ENCODE measurements at places on chromosomes 2 and 18.
A peak's percentile ranks its signal among the peaks of the same experiment; 100 is the strongest.

- no peak for DNase-seq
Observed at GRCh38 chr18:55001394-55002024, 42.2 kb upstream of the CCDC68 start.

- no peak for DNase-seq
Observed at GRCh38 chr2:75466708-75467311, 93.9 kb downstream of the EVA1A start.

DNA sequence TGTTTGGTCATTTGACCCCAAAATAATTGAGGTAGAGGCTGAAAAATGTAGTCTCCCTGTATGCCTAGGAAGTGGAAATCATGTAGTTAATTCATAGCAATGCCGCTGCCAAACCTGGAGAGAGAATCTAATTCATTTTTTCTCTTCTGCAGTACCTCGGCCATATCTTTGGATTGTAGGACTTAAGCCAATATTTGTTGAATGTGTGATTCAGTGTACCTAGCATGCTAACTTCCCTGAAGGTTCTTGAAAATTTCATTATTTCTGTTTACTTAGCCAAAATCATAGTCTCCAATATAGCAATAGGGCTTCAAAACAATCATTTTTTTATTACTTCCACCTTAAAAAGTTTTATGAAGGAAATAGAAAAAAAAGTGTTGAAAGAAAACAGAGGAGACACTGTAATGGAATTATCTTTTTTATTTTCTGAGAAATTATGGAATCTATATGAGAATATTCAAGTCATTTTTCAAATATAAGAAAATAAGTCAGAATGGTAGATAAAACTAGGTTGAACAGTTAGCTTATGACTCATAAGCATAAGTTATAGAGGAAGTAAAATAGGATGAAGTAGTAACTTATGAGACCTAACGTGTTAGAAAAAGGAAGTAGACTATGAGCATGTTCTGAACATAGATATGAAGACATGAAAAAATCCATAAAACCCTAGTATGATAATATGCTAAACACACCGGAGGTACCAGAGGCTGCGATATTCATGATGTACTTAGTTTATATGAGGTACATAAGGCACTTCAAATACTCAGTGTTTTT is 35.2 kb upstream of the CDH19 start:
- no peak for DNase-seq

DNA sequence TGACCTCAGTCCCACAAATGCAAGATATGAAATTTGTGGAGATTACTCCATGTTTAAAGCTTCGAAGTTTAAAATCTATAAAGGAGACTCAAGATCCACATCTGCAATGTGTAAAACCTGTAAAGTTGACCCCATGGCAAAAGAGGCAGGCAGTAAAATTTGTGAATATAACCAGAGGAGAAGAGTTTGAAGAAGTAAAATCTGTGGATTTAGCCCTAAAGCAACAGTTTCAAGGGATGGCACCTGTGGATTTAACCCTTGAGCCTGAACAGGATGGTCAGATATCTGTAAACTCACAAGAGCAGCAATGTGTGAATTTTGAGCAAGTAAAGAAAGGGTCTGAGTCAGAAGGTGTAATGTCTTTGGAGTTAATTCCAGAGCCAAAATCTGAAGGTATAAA is 11.2 kb upstream of the ZNF512 start:
- no peak for DNase-seq

- no peak for DNase-seq
Observed at GRCh38 chr2:189862751-189863150, 78.5 kb downstream of the PMS1 start.

- no peak for DNase-seq
Observed at GRCh38 chr2:136004965-136005364, 19.5 kb upstream of the DARS1 start.

DNA sequence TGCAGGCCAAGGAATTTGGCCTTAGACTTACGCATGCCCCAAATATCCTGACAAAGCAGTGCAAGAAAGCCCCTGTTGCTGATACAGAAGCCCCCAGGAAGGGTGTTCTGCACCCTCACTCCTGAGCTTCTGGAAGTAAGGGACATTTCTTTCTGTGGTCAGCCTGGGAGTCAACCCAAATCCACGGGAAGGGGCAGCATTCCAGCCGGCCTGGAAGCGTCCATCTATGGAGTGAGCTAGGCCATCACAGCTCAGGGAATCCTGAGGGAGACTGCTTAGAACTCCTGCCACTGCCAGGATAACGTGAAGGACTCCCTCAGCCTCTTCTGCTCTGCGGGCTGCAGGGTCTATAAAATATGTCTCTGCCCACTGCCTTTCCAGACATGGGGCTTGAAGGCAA is 173.9 kb downstream of the ANAPC1 start:
- DNase-seq = no peak

- DNase-seq = peak; percentile 66
Observed at GRCh38 chr18:13464432-13465123, 246.0 kb downstream of the LDLRAD4 start.

DNA sequence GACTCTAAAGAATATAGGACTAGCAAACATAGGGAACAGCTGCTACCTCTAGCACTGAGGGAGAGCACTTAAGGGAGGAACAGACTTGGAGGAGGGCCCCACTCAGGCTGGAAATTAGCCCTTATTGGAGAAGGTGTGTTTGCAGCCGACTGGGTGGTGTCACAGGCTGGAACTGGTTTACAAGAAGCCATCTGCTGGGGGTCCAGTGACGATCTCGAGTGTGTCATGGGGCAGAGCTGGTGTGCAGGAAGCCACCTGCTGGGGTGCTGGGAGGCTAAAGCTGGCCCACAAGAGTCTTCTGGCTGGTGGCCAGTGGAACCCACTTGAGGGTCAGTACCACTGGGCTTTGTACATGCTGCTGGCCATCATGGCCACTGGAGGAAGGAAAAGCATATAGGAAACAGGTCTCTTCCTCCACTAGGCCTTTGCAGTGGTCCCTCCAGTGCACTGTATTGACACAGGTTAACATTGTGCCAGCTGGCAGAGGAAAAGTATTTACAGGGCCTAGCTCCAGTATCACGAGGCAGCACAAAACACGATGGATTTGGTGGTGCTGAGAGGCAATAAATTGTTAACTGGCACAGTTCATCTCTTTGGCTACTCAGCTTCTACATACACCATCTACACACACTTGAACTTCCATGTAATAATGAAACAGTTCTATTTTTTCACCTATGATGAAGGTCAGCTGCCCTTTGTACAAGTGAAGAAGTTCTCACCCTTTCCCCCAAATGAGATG is 43.6 kb downstream of the MAP3K20 start:
- DNase-seq = no peak

DNA sequence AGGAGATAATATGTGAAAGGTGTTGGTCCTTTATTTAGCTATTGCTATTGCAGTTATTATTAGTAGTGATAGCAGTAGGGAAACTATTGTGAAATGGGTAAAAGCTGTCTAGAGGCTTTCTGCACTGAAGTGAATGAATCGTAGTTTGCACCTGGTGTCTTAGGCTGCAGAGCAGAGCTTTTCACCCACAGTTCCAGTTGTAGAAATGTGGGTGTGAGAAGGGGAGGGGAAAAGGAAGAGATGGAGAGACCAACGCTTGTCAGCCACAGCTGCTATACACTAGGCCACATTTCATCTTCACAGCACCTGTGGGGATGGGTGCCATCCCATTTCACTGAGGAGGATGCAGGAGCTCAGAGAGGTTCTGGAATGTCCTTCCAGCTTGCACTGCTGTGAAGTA is 50.0 kb downstream of the TRPM8 start:
- no peak for DNase-seq

- no peak for DNase-seq
Observed at GRCh38 chr18:23240609-23240930, 105.3 kb downstream of the CABLES1 start.

- no peak for DNase-seq
Observed at GRCh38 chr2:226366920-226367319, 432.7 kb downstream of the IRS1 start.

GRCh38 chr2:34188464-34189303 is 589.6 kb upstream of the FAM98A start:
- DNase-seq = no peak

- DNase-seq = no peak
Observed at GRCh38 chr2:7866825-7867224, 815.0 kb upstream of the ID2 start.

GRCh38 chr2:79393806-79394484 is 118.9 kb upstream of the CTNNA2 start:
- DNase-seq = no peak

DNA sequence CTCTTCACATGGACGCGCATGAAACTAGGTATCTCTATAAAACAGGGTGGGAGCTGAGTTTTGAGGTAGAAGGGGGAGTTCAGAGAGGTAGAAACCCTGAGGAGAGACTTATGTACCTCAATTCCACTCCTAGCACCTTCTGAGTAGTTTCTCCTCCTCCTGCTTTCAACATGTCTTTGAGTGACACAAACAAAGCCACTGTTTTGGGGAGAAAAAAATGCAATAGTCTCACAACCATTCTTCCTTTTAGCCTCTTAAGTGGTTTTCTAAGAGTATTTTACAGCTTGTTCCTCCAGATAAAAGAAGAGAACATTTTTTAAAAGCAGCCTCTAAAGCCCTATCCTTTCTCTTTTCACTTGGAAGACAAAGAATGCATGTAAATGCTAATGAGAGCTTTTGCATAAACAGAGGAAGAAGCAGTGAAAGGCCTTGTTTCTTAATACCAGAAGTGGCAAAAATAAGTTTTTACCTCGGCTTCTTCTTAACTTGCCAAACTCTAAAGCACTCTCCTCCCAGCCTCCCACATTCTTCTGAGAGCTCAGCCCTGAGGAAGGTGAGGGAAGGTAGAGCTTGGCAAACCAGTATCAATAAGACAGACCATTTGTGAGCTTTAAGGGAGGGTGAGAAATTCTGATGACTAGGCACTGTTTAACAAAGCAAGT is 1304.4 kb upstream of the ACVR2A start:
- no peak for DNase-seq

DNA sequence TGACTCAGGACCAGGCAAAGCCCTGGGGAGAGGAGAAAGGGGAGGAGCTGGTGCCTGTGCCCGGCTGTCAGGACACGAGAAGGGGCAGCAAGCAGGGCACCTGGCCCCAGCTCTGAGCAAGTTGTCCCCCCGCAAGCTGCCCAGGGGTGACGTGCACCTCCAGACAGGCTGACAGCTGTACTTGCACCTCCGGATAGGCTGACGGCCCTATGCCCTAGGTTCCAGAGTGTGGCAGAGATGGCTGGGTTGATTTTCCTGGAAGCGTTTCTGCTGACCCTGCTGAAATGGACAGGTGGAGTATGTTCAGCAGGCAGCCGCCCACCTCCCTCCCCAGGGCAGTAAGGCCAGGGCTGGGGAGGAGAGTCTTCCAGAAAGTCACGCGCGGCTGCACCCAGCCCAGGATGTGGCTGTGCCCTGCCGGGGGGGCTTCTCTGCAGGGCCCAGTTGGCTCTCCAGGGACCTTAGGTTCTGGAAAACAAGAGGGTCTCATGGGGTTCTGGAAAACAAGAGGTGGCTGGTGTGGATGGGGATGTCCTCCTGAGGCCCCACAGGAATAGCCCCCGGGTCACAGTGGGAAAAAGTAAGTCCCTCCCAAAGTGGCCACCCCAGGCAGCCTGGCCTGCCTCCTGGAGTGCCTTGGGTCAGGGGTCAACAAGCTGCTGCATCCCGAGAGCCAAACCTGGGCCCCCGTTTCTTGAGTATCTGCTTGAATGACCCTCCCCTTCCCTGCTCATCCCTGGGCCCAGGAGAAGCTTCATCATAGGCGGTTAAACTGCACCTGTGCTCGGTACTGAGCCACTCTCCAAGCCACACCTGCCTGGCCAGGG is 71.4 kb upstream of the OTOS start:
- DNase-seq = no peak

DNA sequence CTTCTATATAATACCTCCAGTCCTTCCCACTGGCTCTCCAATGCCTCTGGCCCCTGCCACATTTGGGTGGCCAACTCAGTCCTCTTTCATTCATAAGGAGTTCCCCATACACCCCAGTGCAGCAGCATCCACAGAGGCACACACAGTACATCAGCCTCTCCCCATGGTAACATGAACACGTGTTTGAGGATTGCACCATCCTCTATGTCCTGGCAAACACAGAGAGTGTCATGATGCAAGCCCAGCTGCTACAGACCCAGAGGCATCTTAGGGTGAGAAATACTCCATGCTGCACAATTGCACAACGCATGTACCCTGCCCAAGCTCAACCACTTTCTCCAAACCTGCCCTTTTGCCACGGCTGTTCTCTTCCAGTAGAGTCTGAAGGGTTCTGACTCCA is 11.5 kb downstream of the IGFBP5 start:
- DNase-seq = no peak

DNA sequence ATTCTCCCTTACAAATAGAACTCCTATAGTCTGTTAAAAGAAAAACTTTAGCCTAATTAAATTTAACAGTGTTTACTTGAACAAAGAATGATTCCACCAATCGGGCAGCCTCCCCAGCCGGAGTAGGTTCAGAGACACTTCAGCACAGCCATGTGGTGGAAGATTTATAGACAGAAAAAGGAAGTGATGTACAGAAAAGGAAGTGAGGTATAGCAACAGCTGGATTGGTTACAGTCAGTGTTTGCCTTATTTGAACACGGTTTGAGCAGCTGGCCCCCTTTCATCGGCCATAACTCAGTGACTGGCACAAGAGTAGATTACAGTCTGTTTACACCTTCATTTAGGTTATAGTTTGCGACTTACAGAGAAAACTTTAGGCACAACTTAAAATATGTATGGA is 2.1 kb upstream of the SKA1 start:
- no peak for DNase-seq

DNA sequence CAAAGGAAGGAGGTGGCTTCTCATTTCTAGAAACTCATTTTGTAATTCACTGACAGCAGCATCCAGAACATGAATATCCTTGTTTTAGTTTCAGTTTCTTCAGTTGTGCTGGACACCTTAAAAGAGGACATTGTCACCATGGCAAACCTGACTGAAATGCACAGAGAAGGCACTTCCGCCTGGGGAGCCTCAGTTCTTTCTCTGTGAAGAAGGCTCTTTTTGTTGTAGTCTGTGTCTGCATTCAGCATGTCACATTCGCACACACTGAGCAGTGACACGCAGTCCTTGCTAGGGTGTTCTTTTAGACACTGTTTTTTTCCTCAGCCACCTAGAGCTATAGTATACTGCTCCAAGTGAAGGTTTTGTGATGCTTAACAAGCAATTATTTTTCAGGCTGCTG is 9.5 kb upstream of the RPRM start:
- DNase-seq = no peak

DNA sequence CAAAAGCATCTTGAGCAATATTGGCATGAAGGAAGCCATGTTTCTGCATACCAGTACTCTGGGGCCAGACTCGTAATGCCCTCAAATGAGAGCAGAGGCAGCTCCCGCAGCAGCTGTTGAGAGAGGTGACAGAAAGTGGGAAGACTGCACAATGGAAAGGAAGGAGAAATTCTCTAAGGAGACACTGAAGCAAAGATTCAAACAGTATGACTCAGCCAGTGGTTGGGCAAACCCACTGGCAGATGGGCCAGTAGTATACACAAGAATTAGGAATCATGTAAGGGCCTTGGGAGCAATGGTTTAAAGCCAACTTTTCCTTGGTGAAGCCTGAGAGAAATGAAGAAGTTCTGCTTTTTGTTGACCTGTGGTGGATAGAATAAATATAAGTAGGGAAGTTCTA is 2092.7 kb upstream of the PIK3C3 start:
- DNase-seq = no peak

- DNase-seq = no peak
Observed at GRCh38 chr2:150259746-150260145, 227.7 kb downstream of the RND3 start.

Measured in activated naive CD4-positive, alpha-beta T cell treated with Interleukin-2 at 50 U/mL for 16 hours (primary cell).